Stimulated activated CD8-positive, alpha-beta memory T cell treated with anti-CD3 and anti-CD28 coated beads, Interleukin-4, amount 100 ng/mL, for 24 hours (primary cell): ENCODE measurements at places on chromosomes 2 and 18.

DNA sequence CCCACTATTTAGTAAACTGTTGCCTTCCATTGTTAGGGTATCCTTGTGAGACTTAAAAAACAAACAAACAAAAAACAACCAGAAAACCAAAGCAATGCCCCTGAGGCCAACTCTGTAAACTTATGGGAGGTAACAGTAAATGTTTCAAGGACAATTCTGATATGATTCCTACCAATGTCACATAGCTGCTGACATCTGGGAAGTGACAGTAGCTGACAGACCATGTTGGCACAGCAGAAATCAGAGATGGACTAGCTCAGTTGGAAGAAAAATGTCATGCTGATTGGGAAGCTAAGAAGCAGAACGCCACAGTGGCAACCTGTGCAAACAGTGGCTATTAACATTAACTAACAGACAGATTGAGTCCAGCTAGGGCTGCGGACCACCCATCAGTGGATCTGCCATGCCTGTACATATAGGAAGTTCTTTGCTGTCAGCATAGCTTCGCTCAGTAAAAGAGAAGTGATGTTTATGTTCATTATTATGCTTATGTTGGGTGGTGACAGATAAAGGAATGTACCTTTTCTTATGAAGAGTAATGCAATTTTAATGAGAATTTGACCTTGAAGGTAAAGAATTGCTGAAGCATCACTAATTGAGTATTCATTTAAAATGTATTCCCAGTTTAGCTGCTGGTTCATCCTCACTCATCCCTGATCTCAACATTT, 180.6 kb downstream of the PARD3B start:
- DNase-seq = no peak

DNA sequence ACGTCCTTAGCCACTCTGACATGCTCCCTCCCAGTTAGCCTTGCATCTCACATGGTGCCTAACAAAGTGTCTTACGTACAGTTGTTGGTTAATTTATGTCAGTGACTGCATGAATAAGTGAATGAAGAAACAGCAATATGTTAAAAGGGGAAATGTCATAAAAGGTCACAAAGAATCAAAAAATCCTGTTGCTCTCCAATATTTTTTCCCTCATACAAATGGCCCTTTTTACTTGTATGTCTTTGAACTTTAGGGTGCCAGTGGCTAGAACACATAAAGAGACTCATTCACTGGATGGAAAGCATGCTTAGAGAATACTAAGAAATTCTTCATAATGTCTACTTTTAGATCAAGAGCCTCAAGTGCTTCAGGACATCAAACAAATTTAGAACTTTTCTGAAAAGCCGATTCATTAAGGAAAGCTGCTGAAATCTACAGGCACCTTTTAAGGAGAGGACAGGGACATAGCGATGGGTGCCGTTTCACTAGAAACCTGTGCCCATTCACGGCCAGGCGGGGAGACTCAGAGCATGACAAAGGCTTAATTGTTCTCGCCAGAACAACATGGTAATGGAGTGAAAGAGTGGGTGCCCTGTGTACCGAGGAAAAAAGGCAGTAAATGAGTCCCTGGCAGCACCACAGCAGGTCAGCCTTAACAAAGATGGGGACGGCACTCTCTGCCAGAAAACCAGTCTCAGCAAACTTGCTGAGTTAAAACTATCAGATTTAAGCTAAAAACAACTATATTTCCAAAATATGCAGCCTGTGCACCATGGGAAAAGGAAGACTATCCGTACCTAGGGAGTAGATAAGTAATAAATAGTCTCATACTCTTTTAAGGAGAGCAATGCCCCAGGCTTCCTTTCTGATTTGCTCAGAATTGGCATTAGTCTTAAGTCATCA, 71.6 kb upstream of the SPTBN1 start:
- DNase-seq = no peak

DNA sequence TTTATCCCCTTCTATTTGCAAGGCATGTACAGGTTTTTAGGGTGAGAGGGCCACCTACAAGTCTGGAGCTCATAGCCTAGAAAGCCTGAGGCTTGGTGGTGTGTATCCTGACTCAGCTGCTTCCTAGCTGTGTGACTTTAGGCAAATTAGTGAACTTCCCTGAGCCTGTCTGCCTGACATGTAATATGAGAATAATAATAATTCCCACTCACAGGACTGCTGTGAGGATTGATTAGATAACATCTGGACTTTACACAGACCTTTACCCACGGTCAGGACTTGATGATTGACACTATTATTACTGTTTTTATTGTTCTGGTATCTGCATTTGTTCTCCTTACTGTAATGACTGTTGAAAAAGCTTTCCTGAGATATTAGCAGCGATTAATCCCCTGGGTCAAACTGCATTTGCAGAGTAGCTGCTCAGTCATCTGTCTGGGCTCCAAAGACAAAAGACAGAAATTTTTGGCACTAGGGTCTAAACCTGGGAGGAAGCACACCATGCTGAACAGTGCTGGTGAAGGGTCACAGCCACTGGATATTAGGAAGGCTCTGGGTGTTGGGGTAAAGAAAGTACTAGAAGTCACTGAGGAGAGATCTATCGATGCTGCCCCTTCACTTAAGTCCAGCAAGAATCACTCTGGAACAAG, 276.5 kb upstream of the FN1 start:
- DNase-seq = no peak

GRCh38 chr2:205930209-205930608, 155.8 kb downstream of the INO80D start:
- no peak for DNase-seq

DNA sequence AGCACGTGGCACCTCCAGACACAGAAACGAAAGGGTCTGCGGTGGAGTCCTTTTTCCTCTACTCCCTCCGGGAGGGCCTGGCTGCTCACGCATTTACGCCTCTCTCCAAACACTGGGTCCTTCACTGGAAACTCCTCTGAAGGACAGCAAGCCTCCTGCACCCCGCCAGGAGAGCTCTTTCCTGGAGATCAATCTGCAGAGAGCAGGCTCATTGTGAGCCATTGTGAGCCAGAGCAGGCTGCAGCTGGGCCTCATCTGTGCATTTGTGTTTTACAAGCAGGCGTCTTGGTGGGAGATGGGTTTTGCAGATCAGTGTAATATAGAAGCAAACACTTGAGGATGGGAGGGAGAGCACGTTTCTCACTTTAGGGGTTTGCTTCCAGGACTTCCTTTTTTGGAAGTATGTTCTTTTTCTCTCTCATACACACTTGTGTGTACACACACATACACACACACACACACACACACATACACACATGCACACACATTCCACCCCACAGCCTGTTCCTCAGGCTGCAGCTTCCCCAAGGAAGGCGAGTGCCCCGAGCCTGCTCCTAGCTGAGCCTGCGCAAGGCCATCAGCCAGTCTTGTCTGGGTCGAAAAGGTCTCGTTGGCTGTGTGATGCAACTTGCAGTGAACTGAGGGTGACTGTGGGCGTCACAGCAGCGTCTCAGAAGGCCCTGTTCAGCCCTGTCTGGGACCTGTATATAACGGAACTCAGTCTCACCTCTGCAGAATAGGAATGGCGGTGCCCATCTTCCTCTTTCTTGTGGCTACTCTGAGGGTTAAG, 163.5 kb downstream of the GLI2 start:
- DNase-seq = no peak

- DNase-seq = no peak
Measured at GRCh38 chr2:62474176-62474575, 31.8 kb downstream of the TMEM17 start.

- DNase-seq = no peak
Measured at GRCh38 chr2:164478205-164478604, 143.1 kb downstream of the GRB14 start.

GRCh38 chr18:68178921-68179320, 536.0 kb downstream of the TMX3 start:
- DNase-seq = no peak

DNA sequence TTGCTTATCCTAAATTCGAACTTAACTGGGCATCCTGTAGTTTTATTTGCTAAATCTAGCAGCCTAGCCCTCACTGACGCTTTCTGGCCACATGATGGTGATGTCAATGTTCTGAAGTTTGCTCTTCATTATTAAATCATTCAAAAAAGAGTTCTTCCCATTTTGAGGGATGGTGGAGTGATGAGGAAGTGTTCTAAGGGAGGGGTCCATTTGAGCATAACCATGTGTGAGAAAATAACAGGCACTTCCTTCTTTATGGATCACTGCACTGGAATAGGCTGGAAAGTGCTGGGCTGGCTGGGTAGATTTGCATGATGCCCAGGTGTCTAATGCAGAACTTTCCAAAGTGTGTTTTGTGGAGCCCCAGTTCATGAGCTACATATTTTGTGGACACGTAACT, 74.2 kb downstream of the TNFRSF11A start:
- no peak for DNase-seq

GRCh38 chr2:43631618-43632317, 5.3 kb upstream of the PLEKHH2 start:
- no peak for DNase-seq

GRCh38 chr2:229270551-229271410, at the start of gene PID1:
Gene PID1, minus strand, starts transcription at chr2:229271287. Its CDS starts 244 bp downstream, at chr2:229271043.
- DNase-seq = no peak

- DNase-seq = no peak
Measured at GRCh38 chr2:10360850-10361588, 58.3 kb downstream of the HPCAL1 start.

DNA sequence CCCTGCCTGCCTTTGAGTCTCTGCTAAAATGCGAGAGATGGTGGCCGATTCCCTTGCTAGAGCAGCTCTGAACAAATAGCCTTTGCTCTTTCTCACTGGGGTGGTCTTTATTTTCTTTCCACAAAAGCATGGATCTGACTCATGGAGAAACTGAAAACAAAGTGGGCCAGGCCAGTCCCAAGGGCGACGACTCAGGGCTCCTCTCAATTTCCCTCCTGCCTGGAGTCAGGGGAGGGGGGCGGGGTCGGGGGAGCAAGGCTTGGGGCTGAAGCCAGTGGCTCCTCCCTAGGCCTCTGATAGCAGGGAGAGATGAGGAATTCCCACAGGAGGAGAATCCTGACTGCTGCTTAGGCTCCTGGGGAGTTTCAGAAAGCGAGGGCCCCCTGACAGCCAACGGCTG, 17.1 kb upstream of the IL1R2 start:
- no peak for DNase-seq

DNA sequence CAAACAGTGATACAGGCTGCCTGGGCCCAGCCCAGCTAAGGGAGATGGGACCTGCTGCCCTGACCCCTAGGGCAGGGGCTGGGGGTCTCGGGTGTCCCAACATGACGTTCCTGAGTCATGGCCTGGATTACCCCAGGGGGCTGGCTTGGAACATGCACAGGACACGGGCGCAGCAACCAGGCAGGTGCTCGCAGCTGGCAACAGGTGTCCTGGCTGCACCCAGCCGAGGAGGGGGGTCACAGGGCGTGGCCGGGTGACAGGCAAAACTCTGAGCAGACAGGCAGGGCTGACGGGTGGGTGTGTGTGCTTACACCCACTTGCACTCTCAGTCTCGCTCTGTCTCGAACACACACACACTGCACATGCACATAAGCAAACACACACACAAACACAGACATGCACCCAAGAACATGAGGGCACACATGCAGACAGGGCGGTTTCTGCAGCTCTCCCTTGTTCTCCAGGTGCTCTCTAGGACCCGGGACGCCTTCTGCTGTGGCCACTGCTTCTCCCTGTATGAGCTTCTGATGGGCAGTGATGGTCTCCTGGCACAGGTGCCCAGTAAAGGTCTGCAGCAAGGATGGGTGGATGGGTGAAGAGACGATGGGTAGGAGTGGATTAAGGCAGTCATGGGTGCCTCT, 33.7 kb upstream of the TAF1B start:
- no peak for DNase-seq

GRCh38 chr2:226190479-226191252, 609.0 kb downstream of the IRS1 start:
- DNase-seq = no peak

DNA sequence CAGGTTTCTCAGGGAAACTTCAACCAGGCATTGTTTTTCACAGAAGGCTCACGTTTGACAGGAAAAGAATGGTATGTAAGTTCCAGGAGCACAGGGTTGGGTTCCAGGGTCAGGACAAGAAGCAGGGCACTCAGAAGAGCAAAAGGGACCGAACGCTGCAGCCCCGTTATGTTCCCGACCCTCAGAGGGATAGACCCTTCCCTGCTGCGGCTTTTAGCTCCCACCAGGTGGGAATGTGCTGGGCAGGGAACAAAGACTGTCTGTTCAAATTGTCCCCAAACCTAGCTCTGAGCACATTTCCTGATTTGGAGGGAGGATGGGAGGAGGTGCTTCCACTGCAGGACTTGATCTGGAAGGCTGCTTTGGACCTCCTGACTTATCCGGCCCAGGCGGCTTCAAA, 130.1 kb downstream of the RAB3GAP1 start:
- DNase-seq = no peak

DNA sequence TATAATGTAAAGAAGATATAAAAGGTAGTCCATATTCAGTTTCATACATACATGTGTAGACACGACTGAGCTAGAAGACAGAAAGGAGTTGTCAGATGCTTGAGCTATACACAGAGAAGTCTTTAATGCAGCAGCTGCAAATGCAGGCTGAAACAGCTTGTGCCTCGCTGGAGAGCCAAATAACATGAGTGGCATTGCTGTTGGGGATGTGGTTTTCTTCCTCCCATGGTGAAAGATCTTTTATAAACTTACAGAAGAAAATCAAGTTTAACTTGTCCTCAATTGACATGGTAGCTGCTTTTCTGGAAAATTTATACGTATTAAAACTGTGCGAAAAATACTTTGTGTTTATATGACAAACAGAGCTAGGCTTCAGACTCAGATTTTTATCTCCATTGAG, 16.4 kb upstream of the IL1R1 start:
- DNase-seq = no peak
